ENCODE measurements at places on chromosomes 2 and 18. TPM values are rescaled to one million over a fixed set of nuclear protein-coding genes. Genes with fewer than 3 reads are reported as not detected.

DNA sequence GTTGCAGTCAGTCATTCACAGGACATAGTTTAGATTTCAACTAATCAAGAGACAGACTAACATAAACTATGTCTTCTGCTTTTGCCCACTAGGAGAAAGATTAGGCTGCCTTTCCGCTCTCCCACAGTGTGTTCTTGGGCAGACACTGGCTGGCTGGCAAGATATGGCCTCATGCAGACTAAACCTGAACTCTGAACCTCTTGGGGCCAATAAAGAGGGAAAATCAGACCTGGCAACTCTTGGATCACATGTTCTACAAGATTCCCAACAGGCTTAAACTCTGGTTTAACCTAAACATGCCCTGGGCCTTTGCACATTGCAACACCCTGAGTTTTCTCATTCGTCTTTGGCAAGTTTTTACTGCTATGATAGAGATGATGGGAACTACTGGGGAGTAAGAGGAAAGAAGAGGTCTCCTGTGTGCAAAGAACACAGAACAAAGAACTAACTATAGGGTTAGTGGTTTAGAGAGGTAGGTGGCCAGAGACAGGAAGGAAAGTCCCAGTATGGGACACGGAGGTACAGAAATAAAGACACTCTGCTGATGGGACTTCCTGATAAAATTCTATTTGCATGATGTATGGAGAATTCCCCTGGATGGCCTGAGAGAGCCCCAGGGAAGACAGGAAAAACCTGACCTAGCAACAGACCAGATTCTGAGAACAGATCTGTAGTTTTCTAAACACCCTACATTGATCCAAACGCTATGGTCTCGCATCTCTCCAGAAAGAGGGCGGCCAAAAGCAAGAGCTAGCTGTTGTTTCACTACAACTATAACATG, 2.0 kb upstream of the ATRAID start:
- no peak for DNase-seq

GRCh38 chr2:201093573-201093972, 21.8 kb downstream of the NDUFB3 start:
- no peak for DNase-seq

GRCh38 chr2:22981785-22982184, 403.2 kb upstream of the KLHL29 start:
- DNase-seq: no peak

DNA sequence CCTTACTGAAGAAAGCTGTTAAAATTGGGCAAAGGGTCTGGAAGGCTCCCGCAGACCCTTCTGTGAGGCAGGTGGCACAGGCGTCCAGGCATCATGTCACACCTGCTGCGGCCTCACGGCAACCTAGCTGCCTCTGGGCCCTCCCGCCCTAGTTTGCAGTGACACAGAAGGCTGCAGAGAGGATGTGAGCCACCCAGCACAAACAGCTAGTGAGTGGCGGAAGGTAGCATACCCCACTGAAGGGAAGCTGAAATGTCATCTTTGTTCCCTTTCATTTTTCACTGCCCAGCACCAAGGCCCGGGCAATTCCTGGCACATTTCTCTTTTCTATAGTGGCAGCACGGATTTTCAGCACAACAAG, 53.8 kb downstream of the TRAPPC12 start:
- DNase-seq: no peak

- no peak for DNase-seq
Observed at GRCh38 chr2:216696751-216697560, 1.6 kb upstream of the IGFBP5 start.

DNA sequence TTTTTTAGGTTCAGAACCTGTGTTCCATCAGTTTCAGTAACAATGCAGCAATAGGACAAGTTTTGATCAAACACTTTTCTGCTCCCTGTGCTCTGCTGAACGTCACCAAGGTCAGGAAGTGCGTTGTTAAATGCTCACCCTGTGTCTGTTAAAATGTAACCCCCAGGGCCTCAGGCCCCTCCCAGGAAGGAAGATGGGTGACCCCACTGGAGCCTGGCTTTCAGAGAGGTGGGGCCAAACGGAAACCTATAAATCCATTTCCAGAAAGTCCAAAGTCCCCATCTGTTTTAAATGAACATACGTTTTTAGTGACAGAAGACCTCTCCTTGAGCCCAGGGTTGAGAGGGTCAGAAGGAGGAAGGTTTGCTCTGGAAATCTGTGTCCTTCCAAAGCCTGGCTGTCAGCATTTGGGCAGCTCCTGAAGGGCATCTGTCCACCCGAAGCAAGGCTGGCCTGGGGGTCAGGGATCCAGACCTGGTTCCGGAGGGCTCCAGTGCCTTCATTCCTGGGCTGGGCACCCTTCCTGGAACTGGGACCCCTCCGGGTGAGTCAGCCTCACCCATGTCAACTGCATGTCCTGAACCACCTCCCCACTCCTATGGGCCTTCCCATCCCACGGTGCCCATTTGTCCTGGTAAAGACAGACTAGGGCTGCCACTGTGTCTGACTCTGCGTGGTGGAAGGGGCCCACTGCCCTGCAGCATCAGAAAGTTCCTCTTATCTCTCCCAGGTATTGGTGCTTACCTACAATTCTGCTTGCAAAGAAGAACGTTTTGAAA, 117.4 kb upstream of the COPS8 start:
- no peak for DNase-seq

GRCh38 chr2:168090366-168091135, 156.8 kb downstream of the STK39 start:
- DNase-seq: no peak

DNA sequence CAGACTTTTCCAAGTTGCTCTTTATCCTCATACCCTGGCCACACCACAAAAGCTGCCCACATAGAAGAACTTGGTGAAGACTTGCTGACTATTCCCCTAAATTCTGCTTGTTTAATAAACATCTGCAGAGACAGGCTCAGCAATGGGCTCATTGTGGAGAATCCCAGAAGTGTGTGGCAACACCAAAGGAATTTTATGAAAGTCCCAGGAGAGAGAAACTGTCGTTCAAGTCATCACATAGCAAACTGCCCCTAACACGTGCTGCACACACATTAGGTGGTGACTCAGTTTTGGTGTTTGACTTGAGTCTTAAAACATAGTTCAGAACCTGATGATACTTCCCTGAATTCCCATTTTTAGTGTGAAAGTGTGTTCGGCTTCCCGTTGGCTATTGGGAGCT, 38.6 kb downstream of the CYP1B1 start:
- DNase-seq: no peak

- DNase-seq: no peak
Observed at GRCh38 chr2:136225950-136226835, 108.2 kb upstream of the CXCR4 start.

DNA sequence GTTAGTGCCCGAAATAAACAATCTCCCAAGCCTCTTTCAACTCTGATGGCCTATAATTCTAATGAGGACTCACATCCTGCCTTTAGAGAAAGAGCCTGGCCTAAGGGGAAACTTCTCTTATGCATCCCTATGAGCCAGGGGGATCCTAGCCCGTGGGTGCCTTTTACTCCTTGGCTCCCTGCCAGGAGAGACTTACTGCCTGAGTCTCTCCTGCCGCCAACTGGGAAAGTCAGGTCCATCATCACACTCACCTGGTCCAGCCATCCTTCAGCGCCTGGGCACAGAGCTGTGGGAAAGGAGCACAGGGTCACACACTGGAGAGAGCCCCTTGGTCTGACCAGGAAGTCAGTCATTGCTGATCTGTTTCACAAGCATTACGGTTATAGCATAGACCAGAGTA, 24.1 kb downstream of the ENOSF1 start:
- no peak for DNase-seq

GRCh38 chr18:7945882-7946281, 378.8 kb downstream of the PTPRM start:
- DNase-seq: no peak

DNA sequence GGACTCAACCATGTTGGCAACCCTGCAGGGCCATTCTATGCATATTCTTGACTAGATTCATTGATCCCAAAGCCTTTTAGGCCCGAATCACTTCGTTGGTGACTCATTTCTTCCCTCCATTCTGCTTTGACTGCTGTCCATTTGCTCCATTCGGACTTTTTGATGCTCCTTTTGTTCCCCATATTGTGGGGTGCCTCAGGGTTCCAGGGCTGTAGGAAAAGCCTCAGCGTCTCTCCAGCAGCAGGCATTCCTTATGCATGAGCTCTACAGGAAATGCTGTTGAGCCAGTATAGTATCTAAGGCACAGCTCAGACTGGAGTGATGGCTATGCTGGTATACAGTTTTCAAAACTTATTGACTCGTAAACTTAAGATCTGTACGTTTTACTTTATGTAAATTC, 292.6 kb downstream of the PRKCE start:
- DNase-seq: no peak

GRCh38 chr2:8529706-8530277, 152.1 kb upstream of the ID2 start:
- DNase-seq: no peak

- no peak for DNase-seq
Observed at GRCh38 chr18:61245276-61245675, 88.0 kb upstream of the CDH20 start.

- no peak for DNase-seq
Observed at GRCh38 chr2:239574434-239575156, 173.8 kb upstream of the HDAC4 start.

DNA sequence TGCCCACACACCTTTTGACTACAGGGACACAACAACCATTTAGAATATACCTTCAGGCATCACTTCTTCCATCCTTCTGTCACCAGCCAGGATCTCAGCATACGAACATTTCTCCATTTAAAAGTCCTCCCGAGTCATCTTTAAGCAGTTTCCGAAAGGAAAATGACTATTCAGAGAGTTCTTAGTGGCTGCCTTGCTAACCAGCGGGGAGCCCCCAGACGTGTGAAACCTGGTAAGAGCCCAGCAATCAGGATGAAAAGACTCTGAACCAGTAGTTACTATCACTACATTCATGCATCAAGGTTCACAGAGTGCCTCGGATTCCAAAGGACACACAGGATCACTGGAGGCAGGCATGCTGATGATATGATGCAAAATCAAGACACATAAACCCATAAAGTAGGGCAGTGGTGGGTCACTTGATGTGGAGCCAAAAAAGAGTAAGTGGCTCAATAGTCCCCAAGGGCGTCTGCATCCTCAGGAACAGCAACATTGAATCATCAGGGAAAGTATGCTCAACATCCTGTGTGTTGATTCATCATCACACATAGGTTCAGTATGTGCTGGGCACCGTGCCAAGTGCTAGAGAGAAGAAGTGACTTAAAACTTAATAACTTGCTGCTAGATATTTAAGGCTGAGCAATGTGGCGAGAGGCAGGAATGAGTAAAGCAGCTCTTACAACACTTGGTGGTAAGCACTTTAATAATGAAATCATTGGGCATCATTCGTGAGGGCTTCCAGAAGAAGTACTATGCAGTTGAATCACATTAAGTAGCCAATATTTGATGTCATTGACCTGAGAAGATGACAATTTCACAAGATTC, 4.4 kb downstream of the CCL20 start:
- DNase-seq: peak; percentile 64

GRCh38 chr2:197037863-197038398, 111.4 kb upstream of the PGAP1 start:
- DNase-seq: no peak

DNA sequence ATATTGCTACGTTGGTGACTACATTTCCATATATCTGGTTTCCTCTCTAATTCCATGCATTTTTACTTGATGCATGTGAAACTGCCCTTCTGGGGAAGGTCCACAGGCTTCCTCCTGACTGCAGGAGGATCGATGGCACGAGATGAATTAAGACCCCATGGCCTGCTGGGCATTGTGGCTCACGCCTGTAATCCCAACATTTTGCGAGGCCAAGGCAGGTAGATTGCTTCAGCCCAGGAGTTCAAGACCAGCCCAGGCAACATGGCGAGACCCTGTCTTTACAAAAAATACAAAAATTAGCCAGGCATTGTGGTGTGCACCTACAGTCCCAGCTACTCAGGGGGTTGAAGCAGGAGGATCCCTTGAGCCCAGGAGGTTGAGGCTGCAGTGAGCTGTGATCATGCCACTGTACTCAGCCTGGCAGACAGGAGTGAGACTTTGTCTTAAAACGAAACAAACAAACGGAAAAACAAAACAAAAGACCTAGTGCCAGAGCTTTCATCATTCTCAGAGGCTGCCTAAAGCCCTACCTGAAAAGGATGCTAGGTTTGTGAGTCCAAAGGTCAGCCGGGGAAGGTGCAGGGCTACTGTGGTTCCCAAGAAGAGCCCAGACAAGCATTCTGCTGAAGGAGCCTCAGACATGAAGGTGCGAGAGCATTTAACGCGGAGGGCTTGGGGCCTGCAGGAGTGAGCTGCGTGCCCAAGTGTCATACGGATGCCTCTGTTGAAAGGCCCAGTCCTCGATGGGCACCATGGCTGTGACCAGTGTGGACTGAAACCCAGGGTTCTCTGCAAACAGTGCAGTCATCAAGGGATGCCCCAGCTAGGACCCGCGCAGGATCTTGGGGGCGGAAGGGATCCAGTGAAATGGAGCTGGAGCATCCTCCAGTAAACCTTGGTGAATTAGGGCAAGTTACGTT, 21.6 kb downstream of the GPR55 start:
- no peak for DNase-seq

- no peak for DNase-seq
Observed at GRCh38 chr2:32005371-32005976, 5.3 kb downstream of the MEMO1 start.

- no peak for DNase-seq
Observed at GRCh38 chr2:130836501-130837174, at the start of gene ARHGEF4. ARHGEF4 (plus strand) TSS chr2:130836914; CDS start chr2:130836954, 40 bp downstream.

- no peak for DNase-seq
Observed at GRCh38 chr2:148619560-148620195, 24.9 kb upstream of the EPC2 start.

DNA sequence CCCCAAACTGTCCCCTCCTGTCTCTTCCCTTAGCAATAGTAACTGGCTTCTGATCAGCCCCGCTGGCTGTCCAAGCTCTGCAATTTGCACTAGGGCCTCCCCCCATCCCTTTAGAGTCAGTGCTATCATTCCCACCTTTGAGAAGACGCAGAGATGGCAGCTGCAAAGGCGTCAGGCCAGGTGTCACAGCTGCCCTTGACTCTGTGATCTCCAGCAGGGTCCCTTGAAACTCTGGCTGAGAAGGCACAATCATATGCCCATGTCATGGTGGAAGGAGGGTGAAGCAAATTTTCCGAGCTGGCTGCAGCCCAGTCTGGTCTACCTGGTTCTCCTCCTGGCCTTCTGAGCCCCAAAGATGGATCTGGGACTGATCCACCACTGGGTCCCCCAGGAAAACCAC, 49.2 kb upstream of the TEX51 start:
- no peak for DNase-seq

GRCh38 chr2:174874085-174874484, 109.8 kb upstream of the CHRNA1 start:
- DNase-seq: no peak

- no peak for DNase-seq
Observed at GRCh38 chr2:159381574-159381973, 95.1 kb upstream of the WDSUB1 start.

- no peak for DNase-seq
Observed at GRCh38 chr2:64135421-64135820, 8.8 kb downstream of the PELI1 start.

- DNase-seq: no peak
Observed at GRCh38 chr2:48175254-48175653, 269.0 kb upstream of the FBXO11 start.

SCN7A gene
- total RNA-seq: 5.4 TPM

RETREG2 gene
- total RNA-seq: 43.1 TPM

POTEC gene
- not detected for total RNA-seq

AKAIN1 gene
- not detected for total RNA-seq

CD8A gene
- total RNA-seq: 1.6 TPM

TUBB8B gene
- 5.8 TPM for total RNA-seq

TUBA3E gene
- total RNA-seq: not detected

IL1RN gene
- 1,539 TPM for total RNA-seq

RNU2-63P gene
- not detected for total RNA-seq

EMX1 gene
- total RNA-seq: not detected

INPP5D gene
- total RNA-seq: 16.0 TPM
